ENCODE measurements at places on chromosomes 5 and 9. TPM values are rescaled to one million over a fixed set of nuclear protein-coding genes. Genes with fewer than 3 reads are reported as not detected.

The GLRA1 gene
- not detected for total RNA-seq

The DROSHA gene
- 106 TPM for total RNA-seq

The DCANP1 gene
- total RNA-seq, result not detected

The RASGRF2 gene
- 11.3 TPM for total RNA-seq

The KIF24 gene
- total RNA-seq, result 3.7 TPM

The PCDHGA12 gene
- total RNA-seq, result 1.3 TPM

The SOWAHA gene
- 0.20 TPM for total RNA-seq

The EFNA5 gene
- 19.0 TPM for total RNA-seq

The TRIP13 gene
- total RNA-seq, result 42.6 TPM

The HCN1 gene
- 2.9 TPM for total RNA-seq

The GPR151 gene
- not detected for total RNA-seq

The MYORG gene
- 5.6 TPM for total RNA-seq

The GRXCR2 gene
- not detected for total RNA-seq

The CDC25C gene
- total RNA-seq, result 19.9 TPM

The CARTPT gene
- not detected for total RNA-seq

The HTR4 gene
- not detected for total RNA-seq

The C5 gene
- 0.20 TPM for total RNA-seq

The LOX gene
- total RNA-seq, result 0.79 TPM

The RASEF gene
- 1.9 TPM for total RNA-seq

The STKLD1 gene
- 0.57 TPM for total RNA-seq

The TPPP gene
- total RNA-seq, result 0.48 TPM

The PRUNE2 gene
- total RNA-seq, result 9.7 TPM

The SPEF2 gene
- total RNA-seq, result 0.33 TPM

The STOML2 gene
- 192 TPM for total RNA-seq

The SUSD3 gene
- 9.0 TPM for total RNA-seq

The CATSPER3 gene
- 0.50 TPM for total RNA-seq

Data from H9 (cell line).